Inflammatory macrophage treated with lipopolysaccharide for 4 hours (primary cell): ENCODE measurements at places on chromosomes 13 and 19.

DNA sequence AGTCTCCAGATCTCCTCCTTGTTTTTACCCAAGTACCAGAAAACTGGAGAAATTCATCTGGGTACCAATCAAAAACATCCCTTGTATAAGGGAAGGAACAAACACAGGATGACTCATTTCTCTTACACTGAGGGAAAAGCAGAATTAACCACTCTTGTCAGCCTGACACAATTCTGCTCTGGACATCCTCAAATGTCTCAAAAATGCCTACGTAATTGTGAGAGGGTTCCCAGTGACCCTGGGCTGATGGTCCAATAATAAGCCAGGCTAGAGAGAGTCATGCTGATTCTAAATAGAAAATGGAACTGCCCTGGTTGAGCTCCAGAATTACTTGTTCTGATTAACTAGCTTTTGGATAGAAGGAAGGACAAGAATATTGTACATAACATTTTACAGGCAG, 14.5 kb downstream of the ZNF708 start:
- DNase-seq, result peak; percentile 87

- DNase-seq, result no peak
These were observed 14.7 kb upstream of the EVI5L start for GRCh38 chr19:7815325-7815724.

DNA sequence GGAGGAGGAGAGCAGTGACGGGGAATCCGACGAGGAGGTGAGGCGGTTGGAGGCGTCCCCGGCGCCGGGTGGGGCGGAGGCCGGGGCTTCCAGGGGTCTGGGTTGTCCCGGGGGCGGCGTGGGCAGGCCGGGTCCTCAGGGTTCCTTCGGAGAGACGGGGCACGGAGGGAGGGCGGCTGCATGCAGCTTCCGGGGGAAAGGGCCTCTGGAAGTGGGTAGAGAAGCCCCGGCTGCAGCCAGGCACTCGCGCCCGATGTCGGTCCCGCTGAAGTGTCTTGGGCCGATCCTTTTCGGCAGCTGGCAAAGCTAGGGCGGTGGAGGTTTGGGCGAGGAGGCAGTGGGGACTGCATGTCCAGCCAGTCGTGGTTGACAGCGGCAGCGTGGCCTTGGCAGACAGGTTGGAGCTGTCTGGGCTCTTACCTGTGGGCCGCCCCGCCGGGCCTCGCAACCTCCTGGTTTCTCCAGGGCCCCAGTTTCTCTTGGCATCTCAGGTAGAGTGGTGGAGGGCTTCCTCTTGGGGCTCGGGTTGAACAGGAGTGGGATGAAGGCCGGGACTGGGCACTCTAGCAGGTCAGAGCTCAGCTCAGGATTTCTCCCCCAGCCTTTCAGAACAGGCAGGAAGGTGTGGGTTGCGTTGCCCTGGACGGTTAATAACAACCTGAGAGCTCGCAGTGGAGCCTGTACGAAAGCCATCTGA, 690 bp downstream of the KMT2B start:
- DNase-seq, result peak; percentile 28

DNA sequence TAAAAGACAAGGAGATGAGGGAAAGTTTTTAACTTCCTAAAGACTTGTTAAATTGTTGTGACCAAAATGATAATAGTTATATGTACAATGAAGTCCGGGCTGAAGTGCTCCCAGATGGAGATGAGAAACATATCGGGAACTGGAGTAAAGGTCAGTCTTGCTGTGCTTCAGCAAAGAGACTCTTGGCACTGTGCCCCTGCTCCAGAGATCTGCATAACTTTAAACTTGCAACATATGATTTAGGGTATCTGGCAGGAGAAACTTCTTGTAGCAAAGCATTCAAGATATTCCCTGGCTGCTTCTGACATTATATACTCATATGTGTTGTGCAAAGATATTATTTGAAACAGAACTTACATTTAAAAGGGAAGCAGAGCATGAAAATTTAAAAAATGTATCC, 786.6 kb upstream of the SLITRK6 start:
- DNase-seq, result no peak

DNA sequence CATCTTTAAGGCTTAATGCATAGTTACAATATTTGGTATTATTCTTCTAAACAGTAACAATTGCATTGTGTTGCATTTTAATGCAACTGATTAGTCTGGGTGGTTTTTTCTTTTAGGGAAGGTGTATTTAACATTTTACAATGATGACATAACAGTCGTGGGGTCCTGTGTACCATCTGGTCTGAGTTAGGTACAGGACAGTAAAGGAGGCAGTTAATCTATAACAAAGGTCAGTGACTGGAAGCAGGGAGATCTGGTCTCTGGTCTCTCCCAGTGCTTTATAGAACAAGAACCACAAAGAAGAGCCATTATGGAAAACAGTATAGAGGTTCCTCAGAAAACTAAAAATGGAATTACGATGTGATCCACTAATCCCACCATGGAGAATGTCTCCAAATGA, 2.7 kb upstream of the OR7G2 start:
- no peak for DNase-seq
